HTR-8/SVneo (cell line): ENCODE measurements at places on chromosomes 1 and 21.
A peak's percentile ranks its signal among the peaks of the same experiment; 100 is the strongest.

DNA sequence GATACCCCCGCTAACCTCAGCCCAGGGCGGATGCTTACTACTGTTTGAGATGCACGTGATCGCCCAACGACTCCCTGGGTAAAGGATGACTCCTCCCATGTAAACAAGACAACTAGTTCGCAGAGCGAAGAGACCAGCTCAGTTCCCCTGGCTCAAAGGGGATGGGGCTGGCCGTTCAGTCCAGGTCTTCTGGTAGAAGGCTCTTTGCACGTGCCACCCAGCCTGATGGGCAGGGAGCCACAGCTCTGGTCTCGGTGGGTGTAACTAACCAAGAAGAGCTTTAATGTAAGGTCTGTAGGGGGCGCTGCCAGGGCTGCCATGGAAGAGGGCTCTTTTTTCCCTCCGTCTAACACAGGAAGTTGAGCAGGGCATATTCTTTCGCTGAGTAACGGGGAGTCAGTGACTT, 49.4 kb upstream of the PARP1 start:
- DNase-seq = no peak

DNA sequence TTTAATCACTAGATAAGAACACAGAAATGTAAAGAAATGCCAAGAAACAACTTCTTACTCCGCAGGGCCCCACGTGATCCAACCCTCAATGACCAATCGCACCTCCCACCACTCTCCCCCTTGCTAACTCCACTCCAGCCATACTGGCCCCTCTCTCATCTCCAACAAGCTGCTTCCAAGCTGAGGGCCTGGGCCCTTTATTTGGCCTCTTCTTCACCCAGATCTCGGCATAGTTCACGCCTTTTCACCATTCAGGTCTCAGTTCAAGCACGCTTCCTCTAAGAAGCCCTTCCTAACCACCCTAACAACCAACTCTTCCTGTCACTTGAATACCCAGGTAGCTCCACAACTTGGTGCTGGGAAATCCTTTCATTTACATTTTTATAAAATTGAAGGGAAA, 110.7 kb downstream of the TGFBR3 start:
- no peak for DNase-seq

- no peak for DNase-seq
These were observed 776 bp downstream of the KDM1A start for GRCh38 chr1:23019863-23020625.

- peak; percentile 45 for DNase-seq
These were observed 36.3 kb downstream of the GABPB2 start for GRCh38 chr1:151106894-151107293.

DNA sequence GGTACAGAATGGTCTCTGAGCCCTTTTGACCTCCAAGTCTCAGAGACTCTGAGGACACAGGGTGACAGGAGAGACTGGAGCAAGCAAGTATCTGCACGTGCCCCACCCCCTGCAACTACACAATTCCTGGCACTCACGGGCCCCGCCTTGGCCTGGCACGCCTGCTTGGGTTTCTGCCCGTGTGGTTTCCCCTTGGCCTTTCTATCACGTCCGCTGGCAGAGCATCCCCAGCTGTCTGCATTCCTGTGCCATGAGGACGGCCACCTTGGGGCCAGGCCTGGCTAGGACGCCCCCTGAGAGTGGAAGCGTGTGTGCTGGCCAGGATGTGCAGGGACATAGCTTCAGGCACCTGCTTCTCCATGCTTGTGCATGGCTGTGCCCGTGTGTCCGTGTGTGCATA, 14.3 kb upstream of the EDN2 start:
- DNase-seq = peak; percentile 57

DNA sequence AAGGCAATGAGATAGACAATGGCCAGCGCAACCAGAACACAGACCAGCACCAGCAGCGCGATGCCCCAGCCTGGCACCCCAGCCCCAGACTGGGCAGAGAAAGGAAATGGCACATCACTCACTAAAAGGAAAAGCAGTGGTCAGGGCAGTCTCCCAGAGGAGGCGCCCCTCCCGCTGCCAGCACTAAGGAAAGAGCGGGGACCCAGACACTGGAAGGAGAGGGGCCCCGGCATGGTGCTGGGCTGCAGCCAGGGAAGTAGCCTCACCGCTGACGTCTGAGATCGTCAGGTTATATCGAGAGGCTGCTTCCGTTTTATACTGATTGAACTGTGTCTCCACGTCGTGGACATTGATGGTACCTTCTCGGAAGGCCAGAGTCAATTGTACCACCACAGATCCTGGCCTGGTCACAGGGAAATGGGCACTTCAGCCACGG, 13.8 kb downstream of the TRIM46 start:
- no peak for DNase-seq

DNA sequence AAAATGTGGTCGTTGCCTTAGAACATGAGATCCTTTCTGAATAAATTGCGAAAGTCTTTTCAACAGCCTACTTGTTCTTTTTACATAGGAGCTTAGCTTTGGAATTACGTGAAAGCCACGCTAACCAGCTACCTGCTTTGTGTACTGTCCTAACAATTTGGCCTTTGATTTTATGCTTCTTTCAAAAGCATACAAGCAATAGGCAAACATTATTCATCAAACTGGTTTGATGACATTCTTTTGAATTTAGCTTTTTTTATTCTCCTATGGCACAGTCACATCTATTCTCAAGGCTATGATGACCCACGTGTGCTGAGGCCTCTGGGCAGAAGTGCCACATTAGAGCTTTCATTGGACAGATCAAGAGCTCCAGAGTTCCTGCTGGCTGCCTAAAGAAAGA, 178.0 kb upstream of the DPT start:
- DNase-seq = no peak

DNA sequence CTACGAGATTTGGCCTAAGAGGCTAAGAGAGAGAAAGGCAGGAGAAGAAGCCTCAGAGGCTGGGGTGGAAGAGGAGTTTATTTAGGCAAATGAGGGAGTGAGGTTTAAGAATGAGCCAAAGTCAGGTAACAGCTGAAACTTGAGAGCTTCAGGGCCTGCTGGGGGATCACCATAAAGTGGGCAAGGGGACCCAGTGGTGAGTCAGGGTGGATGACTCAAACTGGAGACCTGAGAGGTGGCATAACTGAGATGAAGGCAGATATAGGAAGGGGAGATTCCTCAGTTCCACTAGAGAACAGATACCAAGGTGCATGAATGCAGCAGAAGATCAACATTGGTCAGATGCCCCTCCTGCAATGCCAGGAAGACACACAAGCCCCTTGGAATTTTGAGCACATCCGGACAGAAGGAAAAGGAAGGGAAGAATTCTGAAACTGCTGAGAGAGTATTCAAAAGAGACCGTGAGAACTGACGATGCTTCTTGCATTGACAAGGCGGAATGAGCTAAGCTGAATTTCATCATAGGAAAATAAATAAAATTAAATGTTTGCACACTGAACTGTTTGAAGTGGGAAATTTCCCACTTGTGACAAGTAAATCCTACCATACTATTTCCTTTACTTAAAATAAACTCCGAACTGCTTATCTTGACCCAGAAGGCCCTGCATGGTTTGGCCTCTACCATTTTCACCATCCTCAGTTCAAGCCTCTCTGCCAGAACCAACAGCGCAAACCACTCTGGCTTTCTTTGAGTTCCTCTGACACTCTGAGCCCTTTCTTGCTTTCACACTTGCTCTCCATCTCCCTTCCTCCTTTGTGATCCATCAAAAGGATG, 94.1 kb downstream of the NMNAT2 start:
- DNase-seq = peak; percentile 43

DNA sequence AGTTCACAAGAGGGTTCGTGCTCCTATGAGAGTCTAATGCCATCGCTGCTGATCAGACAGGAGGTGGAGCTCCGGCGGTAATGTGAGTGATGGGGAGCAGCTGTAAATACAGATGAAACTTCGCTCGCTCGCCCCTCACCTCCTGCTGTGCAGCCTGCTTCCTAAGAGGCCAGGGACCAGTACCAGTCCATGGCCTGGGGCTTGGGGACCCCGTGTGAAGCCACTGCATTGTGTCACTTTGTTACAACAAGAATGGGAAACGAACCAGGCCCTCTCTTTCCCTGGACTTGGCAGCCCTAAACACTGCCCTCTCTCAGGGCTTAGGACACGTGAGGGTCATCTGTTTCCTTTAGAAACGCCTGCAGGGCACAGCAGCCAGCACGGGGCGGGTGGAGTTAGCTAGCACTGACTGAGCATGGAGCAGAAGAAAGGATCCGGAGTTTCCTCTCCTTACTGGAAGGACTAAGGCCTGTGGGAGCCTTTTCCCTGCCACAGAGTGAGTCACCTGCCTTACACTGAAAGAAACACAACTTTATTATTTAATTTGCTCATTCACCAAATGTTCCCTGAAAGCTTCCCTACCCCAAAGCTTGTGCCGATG, 185.2 kb upstream of the TMEM51 start:
- DNase-seq = peak; percentile 56

GRCh38 chr1:58939146-58939545, 155.3 kb upstream of the JUN start:
- no peak for DNase-seq

- DNase-seq = no peak
These were observed 365.5 kb upstream of the RUNX1 start for GRCh38 chr21:35414507-35415139.

DNA sequence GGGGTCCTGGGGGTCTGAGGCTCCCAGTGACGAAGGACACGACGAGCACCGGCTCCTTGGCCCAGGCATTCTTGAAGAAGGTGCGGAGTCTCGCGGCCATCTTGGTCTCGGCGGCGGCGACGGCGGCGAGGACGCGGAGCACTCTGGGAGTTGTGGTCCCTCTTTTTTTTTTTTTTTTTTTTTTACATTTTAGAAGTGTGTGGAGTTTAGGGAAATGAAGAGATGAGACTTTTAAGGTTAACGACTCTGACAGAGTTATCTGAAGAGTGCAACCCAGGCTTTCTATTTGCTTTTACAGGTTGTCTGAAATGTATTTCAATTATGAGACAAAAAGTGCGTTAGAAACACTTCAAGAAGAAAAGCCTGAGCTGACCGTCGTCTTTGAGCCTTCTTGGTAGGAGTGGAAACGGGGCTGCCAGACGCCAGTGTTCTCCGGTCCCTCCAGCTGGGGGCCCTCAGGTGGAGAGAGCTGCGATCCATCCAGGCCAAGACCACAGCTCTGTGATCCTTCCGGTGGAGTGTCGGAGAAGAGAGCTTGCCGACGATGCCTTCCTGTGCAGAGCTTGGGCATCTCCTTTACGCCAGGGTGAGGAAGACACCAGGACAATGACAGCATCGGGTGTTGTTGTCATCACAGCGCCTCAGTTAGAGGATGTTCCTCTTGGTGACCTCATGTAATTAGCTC, 9.7 kb downstream of the OR2B11 start:
- DNase-seq = peak; percentile 41

DNA sequence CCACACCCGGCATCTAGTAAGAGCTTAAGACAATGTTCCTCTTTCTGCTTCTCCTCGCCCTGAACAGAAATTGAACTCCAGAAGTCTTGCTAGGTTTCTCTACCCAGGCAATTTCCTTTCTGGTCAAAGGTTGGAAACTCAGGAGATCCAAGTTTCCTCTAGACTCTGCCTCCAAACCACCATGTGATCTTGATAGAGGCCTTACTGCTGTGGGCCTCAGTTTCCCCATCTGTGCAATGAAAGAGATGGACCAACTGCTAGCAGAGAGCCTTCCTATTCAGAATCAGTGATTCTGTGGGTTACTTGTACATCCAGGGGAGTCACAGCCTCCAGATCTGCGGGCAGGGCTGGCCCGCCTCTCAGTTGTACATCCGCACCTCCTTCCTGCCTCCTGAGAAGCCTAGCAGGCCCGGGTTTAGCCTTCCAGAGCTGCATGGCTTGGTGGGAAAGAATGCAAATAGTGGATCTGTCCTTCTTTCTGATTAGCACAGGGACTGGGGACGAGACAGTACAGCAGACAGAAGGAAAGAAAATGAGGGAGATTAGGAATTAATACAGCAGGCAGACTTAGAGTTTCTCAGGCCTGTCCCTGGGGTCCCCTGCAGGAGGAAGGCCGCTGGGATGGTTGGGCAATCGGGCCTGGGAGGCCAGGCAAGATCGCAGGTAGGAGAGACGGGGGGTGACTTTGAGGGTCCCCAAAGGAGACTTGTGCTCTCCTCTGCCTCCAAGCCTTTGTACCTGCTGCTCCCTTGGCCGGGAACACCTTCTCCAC, 83.9 kb downstream of the PAX7 start:
- no peak for DNase-seq

- DNase-seq = no peak
These were observed 597.3 kb upstream of the PLXNA2 start for GRCh38 chr1:208841436-208841835.
